A673 (cell line): ENCODE measurements at places on chromosomes 16 and 17. TPM values are rescaled to one million over a fixed set of nuclear protein-coding genes. Genes with fewer than 3 reads are reported as not detected.

Gene KRT33B
- total RNA-seq, result not detected in 2 replicates

DNA sequence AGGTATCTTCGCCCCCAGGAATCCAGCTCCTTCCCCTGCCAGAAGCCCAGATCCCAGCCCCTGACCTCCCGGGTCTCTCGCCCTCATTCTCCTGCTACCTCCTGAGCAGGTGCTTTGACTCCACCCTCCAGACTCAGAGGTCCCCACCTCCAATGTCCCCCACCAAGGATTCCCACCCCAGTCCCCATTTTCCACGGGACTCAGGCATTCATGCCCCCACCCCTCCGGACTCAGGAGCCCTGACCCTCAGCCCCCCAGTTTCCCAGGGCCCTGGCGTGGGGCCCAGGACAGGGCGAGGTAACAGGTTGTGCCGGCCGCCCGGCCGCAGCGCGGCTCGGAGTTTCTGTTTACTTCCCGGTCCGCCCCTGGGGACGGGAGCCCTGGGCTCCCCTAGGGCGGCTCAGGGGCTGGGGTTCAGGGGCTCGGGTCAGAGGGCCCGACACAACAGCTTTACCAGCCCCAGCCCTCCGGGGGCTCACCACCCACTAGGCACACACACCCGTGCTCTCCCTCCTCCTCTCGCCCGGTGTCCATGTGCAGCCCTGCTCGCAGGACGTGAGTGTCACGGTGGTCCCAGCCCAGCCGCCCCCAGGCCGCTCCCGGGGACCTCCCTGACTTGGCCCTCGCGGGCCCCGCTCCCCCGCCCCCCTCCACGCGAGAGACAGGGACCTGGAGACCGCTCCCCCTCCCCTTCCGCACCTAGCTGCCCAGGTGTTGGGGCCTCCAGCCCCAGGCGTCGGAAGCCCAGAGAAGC, 595 bp downstream of the BICDL2 start:
- H3K4me3 ChIP-seq, result no peak overlapping the region
- no peak overlapping the region for H3K27ac ChIP-seq
- peaks cover 68% of the 10 kb centered on the region for H3K27me3 ChIP-seq
- H3K36me3 ChIP-seq, result no peaks in the 10 kb centered on the region

GRCh38 chr17:16468428-16468992, 23.5 kb downstream of the LRRC75A start:
- DNase-seq, result no peak
- peaks cover 36% of the 10 kb centered on the region for H3K4me1 ChIP-seq
- no peak overlapping the region for H3K27ac ChIP-seq
- H3K27me3 ChIP-seq, result no peaks in the 10 kb centered on the region

DNA sequence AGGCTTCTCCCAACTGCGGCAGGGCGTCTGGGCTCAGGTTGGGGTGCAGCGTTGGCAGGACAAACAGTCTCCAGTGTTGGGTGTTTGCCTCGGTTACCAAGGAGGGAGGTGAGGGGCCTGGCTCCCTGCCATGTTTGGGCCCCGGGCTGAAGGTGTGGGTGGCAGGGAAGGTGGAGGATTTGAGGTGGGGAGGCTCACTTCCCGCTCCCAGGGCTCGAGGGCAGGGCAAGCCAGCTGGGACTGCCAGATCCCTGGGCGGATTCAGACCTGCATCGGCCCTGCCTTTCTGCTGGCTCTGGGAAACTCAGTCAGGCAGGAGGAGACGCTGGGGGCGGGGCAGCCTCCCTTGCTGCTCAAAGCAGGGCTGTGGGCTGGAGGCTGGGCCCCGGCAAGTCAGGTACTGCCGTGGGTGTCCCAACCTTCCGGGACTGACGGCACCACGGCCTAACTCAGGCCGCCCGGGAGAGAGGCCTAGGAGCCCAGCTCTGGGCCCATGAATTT, 31.3 kb upstream of the KRT17 start:
- no peaks in the 10 kb centered on the region for H3K4me1 ChIP-seq
- no peak overlapping the region for H3K27ac ChIP-seq
- H3K4me3 ChIP-seq, result no peak overlapping the region
- no peaks in the 10 kb centered on the region for H3K36me3 ChIP-seq
- H3K27me3 ChIP-seq, result no peaks in the 10 kb centered on the region

- H3K36me3 ChIP-seq, result no peaks in the 10 kb centered on the region
- no peak for DNase-seq
- H3K4me3 ChIP-seq, result no peak overlapping the region
- H3K4me1 ChIP-seq, result no peaks in the 10 kb centered on the region
These were observed 9.8 kb downstream of the IL34 start for GRCh38 chr16:70656065-70656711.

GRCh38 chr16:75379911-75380847, 53.1 kb downstream of the CFDP1 start:
- H3K4me3 ChIP-seq, result no peak overlapping the region
- no peak overlapping the region for H3K27ac ChIP-seq
- H3K4me1 ChIP-seq, result peaks cover 31% of the 10 kb centered on the region
- no peaks in the 10 kb centered on the region for H3K27me3 ChIP-seq
- no peaks in the 10 kb centered on the region for H3K36me3 ChIP-seq
- no peak for DNase-seq
